G401 (cell line): ENCODE measurements at places on chromosomes 6 and 20.
A peak's percentile ranks its signal among the peaks of the same experiment; 100 is the strongest.

DNA sequence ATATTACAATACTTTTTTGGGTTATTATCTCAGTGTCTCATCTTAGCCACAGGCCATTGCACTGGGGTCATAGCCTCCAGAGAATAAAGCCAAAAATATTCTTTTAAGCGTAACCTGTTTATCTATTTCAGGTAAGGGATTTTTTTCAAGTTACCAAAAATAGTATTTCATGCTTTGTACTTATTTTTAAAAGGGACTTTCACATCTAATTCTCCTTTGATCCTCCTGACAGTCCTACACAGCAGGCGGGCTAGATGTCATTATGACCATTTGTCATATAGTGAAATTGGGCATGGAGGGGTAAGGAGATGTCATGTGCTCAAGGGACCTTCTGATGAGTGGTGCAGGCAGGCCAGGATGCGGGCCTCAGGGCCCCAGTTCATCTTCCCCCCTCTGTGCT is 68.9 kb downstream of the TBC1D7 start:
- DNase-seq = no peak

GRCh38 chr6:1482381-1483166 is 93.2 kb downstream of the FOXF2 start:
- DNase-seq = no peak

DNA sequence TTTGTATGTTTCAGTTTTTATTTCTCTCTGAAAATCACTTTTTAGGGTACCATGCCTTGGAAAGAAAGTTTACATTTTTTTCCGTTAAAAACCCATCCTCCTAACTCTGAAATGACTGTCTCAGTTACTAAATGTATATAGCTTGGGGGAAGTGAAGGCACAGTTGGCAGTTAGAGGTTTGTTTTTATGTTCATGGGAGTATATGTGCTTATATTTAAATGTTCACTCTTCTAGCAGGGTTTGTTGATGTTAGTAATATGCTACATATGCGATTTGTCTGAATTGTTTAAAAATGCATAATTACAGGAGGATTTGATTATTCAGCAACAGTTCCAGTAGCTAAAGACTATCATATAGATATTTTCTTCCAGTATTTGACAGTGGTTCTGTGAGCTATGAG is 31.1 kb downstream of the CDKAL1 start:
- DNase-seq = no peak

GRCh38 chr6:67544851-67545452 is 1090.1 kb upstream of the ADGRB3 start:
- DNase-seq = no peak

DNA sequence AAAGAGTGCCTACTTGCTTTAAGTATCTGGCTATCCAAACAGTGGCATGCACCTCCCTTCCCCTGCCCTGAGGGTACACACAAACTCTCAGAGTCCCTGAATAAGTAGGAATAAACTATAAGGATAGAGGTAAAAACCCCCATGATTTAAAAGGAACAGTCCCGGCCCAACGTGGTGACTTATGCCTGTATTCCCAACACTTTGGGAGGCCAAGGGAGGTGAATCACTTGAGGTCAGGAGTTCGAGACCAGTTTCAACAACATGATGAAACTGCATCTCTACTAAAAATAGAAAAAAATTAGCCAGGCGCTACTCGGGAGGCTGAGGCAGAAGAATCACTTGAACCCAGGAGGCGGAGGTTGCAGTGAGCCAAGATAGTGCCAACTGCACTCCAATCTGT is 22.2 kb downstream of the SAMHD1 start:
- no peak for DNase-seq

GRCh38 chr6:7142918-7143475 is 35.2 kb downstream of the RREB1 start:
- DNase-seq = no peak

DNA sequence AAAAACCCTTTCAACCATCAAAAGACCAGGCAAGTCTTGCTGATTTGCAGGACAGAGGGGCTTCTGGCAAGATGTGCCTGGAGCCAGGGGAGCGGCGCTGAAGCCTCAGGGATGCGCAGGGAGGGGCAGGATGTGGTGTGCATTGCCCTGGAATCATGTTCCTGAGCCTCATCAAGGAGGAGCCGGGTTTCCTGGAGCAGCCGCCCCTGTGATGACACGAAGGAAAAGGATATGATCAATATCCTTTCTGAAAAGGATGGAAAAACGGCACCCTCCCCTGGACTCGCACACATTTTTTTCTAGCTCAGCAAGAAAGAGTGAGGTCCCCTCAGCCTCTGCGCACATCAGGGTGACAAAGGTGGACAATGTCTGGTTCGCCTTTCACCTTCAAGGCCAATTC is 173.1 kb upstream of the SSTR4 start:
- no peak for DNase-seq

DNA sequence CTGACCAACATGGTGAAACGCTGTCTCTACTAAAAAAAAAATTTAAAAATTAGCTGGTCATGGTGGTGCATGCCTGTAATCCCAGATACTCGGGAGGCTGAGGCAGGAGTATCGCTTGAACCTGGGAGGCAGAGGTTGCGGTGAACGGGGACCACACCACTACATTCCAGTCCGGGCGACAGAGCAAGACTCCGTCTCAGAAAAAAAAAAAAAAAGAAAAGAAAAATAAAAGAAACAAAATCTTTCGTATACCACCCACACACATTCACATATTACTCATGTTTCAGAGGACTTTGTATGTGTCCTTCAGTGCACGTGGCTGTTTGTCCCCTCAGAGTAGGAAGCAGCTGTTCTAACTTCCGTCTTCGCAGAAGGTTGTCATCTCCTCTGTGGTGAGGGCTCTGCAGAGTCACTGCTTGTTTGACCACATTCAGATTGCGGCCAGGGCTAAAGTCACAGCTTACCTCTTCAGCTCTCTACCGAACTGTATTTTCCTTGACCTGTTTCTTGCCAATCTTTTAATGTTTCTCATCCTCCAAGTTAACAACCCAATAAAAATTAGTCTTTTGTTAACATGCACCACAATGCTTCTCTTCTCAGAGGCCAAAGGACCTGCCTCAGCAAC is 36.6 kb upstream of the HIVEP1 start:
- DNase-seq = no peak

DNA sequence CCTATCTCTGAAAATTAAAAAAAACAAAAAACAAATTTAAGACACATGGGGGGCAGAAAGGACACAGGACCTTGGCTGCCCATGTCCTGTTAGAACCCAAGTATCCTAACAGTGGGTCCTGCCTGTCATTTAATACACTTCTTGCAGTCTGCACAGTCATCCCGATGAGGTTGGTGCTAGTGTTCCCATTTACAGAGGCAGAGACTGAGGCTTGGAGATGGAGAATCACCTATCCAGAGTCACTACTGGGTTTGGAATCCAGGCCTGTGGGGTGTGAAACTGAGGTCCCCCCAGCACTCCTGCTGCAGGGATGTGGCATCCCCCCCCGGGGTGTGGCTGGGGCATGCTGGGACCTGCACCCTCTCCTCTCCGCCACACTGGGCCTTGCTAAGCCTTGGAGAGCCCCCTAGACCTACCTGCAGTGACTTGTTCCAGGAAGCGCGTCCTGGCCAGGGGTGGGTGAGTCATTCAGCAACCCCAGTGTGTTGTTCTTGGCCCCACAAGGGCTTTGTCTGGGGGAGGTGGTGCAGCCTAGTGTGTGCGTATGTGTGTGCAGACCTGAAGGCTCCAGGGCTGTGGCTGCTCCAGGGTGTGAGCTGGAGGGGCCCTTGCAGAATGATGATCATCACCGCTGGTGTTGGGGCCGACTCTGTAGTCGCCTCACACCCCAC is 49.7 kb downstream of the BCAS4 start:
- DNase-seq = no peak

DNA sequence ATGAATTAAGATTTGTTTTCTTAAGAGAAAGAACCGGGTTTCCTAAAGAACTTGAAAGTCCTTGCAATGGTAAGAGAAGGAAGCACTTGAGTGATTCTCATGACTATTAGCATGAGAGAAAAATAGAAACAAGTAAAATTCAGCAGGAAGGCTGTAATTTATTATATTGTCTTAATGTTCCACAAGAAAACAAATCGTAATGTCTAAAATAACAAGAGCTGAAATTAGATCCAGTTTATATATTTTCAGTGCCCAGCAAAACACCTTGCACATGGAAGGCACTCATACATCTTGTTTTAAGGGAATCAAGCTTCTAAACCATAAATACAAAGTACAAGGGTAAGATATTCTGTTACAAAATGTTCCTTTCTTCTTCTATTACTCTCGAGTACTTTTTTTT is 229.4 kb upstream of the PLN start:
- no peak for DNase-seq

- DNase-seq = no peak
These were observed 123.7 kb downstream of the IRF4 start for GRCh38 chr6:515267-515666.

DNA sequence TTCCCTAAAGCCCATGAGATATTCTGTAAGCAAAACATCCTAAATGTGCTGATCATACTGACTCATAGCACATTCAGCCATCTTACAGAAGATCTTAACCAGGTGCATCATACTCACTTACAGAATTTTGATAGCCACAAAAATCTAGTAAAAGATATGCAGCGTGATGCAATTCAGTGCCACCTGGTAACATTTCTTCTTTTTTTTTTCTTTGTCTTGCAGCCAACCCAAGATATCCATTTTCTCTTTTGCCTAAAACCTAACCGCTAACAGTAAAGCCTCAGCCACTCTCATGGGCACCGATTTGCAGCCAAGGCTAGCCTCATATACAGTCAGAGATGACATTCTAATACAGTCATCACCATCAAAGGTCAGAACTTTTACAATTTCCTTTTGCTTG is 293.3 kb downstream of the HACE1 start:
- no peak for DNase-seq

DNA sequence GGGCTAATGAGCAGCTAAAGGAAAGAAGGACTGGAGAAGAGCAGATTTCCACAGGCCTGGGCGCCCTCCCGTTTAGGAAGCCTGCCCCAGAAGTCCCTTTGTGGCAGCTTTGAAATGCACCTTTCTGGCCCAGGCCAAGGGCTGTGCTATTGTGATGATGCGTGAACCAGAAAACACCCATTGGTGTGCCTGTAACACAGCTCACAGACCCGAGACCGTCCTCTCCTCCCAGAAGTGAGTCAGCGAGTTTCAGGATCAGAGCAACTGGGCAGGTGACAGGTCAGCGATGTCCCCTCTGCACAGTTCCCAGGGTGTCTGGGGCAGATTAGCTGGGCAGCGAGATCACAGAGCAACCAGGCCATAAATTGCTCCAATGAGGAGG is 71.9 kb upstream of the SULF2 start:
- DNase-seq = no peak

GRCh38 chr20:33304046-33304445 is 21.0 kb downstream of the BPIFB1 start:
- no peak for DNase-seq

DNA sequence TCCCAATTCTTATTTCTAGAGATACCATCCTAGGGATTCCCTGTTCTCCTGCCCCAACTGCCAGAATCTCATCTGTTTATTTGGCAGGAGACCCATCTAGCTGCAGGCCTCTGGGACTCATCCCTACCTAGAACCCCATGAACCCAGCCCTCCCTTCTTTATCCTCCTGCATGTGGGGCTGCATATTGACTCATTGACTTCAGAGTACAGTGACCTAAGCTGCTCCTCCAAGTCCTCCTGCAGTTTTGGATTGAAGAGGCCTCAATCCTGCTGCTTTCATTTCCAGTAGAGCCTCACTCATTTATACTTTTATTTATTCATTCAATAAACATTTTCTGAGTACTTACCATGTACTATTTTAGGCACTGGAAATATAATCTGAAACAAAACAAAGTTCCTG is 11.6 kb downstream of the TMEM200A start:
- DNase-seq = no peak

GRCh38 chr20:51420805-51421204 is 121.7 kb downstream of the NFATC2 start:
- no peak for DNase-seq

GRCh38 chr20:51050531-51051075 is 27.7 kb upstream of the KCNG1 start:
- DNase-seq = no peak

GRCh38 chr20:37526238-37526838 is 1.3 kb downstream of the BLCAP start:
- no peak for DNase-seq

DNA sequence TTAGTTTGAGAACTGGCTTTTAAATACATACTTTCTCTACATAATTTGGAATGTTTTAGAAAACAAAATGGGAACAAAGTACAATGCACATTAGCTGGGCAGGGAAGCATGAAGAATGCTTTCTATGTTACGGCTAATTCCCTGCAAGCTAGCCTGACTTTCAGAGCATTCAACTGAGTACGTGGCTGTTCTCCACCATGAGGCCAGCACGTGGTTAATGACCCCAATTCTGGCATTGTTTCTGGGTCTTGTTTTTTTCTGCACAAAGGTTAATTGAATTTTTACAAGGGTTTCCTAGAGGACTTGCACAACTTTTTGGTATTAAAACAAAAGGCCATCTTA is 208.6 kb upstream of the AGPAT4 start:
- DNase-seq = no peak

GRCh38 chr6:89379281-89379680 is 26.8 kb upstream of the UBE2J1 start:
- DNase-seq = peak; percentile 98

GRCh38 chr20:39245685-39246311 is 283.7 kb downstream of the DHX35 start:
- DNase-seq = no peak

GRCh38 chr20:62523473-62524203 is 47.8 kb upstream of the GATA5 start:
- DNase-seq = no peak

DNA sequence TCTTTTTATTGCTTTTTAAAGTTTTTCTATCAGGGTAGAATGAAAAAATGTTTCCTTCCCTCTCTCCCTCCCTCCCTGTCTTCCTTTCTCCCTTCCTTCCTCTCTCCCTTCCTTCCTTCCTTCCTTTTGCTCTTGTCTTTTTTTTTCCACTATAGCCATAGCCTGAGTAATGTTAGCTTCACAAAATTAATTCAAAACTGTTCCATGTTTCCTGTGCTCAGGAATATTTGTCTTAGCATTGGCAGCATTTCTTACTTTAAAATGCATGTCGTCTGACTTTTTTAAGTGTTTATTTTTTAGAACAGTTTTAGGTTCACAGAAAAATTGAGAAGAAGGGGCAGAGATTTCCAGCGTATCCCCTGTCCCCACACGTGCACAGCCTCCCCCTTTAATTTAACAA is 730.8 kb upstream of the CITED2 start:
- no peak for DNase-seq

- no peak for DNase-seq
These were observed 91.3 kb upstream of the DTNBP1 start for GRCh38 chr6:15754035-15754705.
